ENCODE measurements at places on chromosomes 16 and 17. TPM values are rescaled to one million over a fixed set of nuclear protein-coding genes. Genes with fewer than 3 reads are reported as not detected.

Gene TPSB2
- polyA plus RNA-seq, result not detected

Gene HEATR9
- polyA plus RNA-seq, result not detected

Gene CD300LF
- polyA plus RNA-seq, result 175 TPM

Gene RDM1
- not detected for polyA plus RNA-seq

Gene NXPH3
- not detected for polyA plus RNA-seq
